ENCODE measurements at places on chromosomes 5 and 9.

- DNase-seq = no peak
These were observed 207.0 kb downstream of the GAPVD1 start for GRCh38 chr9:125468646-125469045.

- no peak for DNase-seq
These were observed 5.4 kb downstream of the ZFR start for GRCh38 chr5:32439086-32439642.

- DNase-seq = no peak
These were observed 78.5 kb upstream of the TBC1D2 start for GRCh38 chr9:98333703-98334582.

GRCh38 chr5:93461756-93462155, 119.3 kb downstream of the NR2F1-AS1 start:
- DNase-seq = no peak

DNA sequence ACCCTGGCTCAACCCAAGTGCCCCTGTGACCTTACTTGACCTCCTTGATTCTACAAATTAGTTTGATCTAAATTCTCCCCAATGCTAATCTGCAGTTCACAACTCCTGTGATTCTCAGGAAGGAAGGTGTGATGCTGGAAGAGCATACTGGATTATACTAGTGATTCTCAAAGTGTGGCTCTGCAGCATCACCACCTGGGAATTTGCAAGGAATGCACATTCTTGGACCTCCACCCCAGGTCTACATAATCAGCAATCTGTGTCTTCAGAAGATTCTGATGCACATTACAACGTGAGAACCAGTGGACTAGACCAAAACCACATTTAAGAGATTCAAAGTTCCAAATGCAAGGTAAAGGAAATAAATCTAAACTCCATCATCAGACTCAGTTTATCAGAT, 198.6 kb downstream of the AGTPBP1 start:
- no peak for DNase-seq

GRCh38 chr5:102807878-102808502, 52.9 kb downstream of the PAM start:
- no peak for DNase-seq

DNA sequence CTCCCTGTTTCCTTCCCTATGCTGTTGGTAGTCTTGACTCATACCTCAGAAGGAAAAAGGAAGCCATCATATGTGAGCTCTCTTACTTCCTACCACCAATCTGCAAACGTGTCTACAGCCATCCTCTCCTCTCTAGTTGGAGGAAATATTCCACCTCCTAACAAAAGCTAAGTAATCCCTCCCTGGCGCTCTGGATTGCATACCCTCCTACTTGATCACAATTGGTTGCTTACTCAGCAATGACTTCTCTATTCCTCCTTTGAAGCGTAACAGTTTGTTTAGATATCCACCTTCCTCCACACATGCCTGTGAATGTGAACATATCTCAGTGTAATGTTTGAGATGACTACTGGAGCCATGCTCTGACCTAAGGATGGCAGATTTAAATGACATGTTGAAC, 18.2 kb downstream of the RUSC2 start:
- no peak for DNase-seq

DNA sequence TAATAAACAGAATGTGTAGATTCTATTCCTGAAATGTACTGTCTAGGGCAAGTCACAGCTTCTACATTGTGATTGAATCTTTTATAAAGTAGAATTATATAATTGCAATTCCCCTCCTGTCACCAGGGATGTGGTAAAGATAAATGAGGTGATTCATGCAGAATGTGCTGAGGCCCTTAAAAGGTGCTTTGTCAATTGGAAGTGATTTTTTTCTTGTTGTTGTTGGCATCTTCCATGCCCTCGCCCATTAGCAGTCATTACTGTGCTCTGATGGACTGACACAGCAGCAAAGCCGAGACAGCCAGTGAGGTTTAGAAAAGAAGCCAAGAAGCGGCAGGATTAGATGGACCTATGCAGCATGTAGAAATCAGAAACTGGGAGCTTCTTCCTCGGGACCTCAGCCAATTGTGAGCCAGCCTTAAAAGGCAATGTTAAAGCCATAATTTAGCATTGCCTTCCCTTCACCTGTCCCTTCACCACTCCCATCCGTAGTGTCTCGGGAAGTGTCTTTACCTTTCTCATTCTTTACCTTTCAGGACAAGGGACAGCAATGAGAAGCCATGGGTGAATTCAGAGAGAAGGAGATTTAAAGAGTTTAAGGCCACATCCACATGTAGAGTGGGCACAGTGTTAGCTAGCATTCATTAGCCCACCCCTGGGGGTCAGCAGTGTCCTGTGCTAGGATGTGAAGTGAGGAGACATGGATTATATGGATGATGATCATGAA, 257.8 kb downstream of the PLK2 start:
- no peak for DNase-seq

GRCh38 chr5:95600557-95600956, 19.3 kb upstream of the GPR150 start:
- DNase-seq = no peak

- DNase-seq = no peak
These were observed 21.4 kb downstream of the DIAPH1 start for GRCh38 chr5:141597394-141597793.

DNA sequence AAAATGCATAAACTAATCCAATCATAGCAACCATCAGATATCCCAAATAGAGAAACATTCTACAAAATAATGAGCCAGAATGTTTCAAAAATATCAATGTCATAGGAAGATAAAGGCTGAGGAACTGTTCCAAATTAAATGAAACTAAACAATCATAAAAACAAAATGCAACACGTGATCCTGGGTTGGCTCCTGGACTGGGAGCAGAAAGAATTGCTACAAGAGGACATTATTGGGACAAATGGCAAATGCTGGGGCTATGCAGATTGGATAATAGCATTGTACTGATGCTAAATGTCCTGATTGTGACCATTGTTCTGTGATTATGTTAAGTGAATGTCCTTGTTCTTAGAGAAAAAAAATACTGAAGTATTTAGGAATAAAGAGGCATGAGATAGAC, 54.2 kb upstream of the AKNA start:
- DNase-seq = no peak

- no peak for DNase-seq
These were observed 303.5 kb upstream of the ST8SIA4 start for GRCh38 chr5:101206534-101206933.

- DNase-seq = no peak
These were observed 4.1 kb downstream of the PRUNE2 start for GRCh38 chr9:76901801-76902200.

DNA sequence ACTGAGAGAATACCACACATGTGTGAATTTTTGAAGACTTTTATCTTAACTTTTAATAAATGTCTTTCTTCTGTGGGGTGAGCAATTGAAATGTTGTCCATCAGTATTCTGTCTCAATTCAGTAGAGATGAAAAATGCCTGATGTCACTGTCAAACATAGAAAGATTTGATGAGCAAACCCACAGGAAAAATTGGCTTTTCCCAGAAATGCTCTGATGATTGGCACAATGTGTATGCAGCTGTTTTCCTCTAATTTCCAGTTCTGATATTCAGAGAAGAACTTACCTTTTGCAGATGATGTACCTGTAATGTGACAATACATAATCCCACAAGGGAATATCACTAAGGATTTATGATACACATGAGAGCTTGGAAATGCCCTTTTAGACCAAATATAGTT, 340.0 kb downstream of the PTPRD start:
- no peak for DNase-seq

DNA sequence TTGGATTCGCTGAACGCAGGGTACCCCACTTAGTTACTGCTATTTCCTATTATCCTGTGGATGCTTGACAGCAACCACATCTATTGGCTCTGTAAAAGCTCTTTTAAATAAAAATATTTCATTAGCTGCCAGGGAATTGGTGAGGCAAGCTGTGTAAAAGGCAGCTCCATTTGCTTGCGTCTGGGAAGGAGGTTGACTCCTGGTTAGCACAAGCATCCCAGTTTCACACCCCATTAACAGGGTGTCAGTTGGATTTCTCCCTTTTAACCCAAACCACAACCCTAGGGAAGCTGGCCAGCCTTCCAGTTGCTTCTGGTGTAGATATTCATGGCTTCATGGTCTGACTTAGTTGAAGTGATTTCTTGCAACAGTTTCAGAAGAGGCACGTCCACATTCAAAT, 151.0 kb downstream of the GPBP1 start:
- peak; percentile 64 for DNase-seq

DNA sequence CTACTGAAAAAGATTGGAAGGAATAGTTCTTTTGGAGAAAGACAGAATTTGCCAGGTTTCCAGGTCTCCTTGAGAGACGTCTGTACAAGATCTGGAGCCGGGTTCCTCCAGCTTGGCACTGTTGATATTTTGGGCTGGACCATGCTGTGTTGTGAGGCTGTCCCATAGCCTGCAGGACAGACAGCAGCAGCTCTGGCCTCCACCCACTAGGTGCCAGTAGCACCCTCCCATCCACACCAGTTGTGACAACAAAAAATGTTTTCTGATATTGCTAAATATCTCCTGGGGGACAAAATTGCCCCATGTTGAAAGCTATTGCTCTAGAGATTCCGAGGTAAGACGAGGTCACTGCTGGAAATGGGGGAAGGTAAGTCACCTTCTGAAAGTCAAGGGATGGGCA, 287.7 kb upstream of the DAP start:
- no peak for DNase-seq

GRCh38 chr9:26723486-26723885, 169.1 kb downstream of the CAAP1 start:
- DNase-seq = peak; percentile 17

GRCh38 chr9:134626069-134626423, 15.6 kb upstream of the COL5A1 start:
- DNase-seq = peak; percentile 15
